Esophagus squamous epithelium (tissue), 5 donors: ENCODE measurements at places on chromosomes 5 and 9.

DNA sequence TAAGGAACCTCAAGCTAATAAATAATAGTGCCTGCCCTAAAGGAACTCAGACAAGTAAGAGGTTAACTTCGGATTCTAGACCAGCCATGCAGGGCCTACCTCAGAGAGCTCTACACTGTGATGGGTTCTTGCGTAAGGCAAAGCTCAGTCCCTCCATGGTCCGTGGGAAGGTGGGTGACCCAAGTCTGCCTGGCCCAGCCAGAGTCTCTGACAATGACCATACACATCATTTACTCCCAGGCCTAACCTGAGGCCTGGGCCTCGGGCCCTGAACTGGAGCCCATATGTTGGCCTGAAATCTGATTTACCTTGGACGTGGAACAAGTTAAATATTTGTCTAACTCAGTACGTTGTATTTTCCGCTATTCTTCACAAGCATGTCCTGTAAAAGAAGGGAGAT lies 55.1 kb downstream of the TMEM174 start:
- DNase-seq, result no peak

DNA sequence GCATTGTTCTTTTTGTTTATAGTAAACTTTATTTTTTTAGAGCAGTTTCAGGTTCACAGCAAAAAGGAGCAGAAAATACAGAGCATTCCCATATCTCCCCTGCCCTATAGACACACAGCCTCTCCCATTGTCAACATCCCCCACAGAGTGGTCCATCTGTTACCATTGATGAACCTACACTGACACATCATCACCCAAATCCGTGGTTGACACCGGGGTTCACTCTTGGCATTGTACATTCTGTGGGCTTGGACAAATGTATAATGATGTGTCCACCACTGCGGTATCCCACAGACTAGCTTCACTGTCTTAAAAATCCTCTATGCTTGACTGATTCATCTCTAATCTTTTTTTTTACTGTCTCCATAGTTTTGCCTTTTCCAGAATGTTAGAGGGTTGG lies 120.7 kb upstream of the SPATA31C2 start:
- no peak for DNase-seq

- DNase-seq, result no peak
Measured at GRCh38 chr5:127911619-127912018, 171.9 kb upstream of the SLC12A2 start.

DNA sequence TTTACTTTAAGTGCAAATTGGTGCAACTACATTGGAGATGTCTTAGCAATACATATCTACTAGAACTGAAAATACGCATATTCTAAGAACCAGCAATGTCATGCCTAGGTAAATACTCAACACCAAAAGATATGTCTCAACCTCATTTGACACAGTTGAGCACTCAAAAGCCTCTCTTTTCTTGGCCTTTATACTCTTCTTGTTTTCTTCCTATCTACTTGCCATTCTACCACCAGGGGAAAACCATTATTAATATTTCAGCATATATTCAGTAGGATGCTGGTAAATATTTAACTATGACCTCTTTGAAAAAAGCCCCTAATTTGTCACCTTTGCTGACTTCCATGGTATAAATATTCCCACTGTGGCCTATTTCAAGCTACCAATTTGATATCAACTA lies 443.8 kb downstream of the LRRC70 start:
- DNase-seq, result no peak

GRCh38 chr9:21744841-21745240 lies 57.6 kb upstream of the MTAP start:
- no peak for DNase-seq

DNA sequence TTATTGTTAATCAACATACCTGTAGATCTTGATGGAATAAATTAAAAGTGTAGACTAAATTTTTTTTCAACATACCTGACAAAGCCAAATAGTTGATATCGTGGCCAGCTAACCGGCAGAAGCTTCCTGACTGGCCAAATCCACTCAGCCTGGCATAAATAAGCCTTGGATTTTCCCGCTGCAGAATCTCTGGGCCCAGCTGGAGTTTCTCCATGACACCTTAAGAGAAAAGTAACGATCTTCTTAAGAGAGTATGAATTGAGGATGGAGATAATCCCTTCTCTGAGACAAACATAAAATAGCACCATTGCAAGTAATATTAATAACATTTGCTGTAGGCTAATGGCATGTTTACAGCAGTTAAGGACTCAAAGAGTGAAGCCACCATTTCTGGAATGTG lies 2.2 kb downstream of the AMACR start:
- no peak for DNase-seq

DNA sequence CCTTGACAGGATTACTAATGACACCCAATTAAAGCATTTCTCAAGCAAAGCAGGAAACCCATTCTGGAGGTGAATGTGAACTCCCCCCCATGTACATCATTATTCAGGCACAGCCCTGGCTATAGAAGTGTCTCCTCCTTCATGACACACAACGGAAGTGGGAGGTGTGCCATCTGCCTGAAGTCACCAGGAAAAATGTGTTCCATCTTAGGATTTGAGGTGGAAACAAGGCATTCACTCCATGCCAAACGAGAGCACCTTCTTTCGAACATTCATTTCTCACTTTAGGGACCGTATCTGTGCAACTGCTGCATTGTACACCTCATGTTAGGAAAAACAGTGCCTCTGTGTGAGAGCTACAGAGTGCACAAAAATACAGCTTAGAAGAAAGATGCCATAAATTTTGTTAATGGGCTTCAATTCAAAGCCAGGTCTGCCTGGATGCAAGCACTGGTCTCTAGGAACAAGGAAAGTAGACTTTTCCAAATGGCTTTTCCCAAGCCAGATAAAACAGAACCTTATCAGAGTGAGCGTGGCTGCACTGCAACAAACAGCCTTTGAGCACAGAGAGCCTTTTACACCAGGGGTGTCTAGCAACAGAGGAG lies 19.4 kb downstream of the GOLM1 start:
- DNase-seq, result no peak

- DNase-seq, result no peak
Measured at GRCh38 chr9:78031444-78031892, at the start of gene GNAQ. TSS of gene GNAQ (minus strand) at chr9:78031811. CDS start at chr9:78031235, 576 bp downstream.

DNA sequence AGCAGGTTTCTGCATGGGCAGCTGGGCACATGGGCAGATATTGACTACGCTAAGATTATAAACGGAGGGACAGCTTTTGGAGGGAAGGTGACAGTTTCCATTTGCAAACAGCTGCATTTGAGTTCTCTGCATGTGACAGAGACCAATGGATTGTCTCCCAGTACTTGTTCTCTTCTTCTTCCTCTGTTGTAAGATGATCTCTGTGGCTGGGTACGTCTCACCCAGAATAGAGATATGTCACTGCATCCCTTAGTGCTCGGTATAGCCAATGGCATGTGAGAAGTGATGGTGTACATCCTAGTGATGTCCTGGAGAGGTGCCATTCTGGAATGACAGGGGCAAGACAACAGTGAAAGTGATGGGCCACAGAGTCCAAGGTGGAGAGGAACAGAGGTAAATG lies 171.3 kb downstream of the CFAP90 start:
- DNase-seq, result no peak
